ENCODE measurements at places on chromosomes 11 and 22.

DNA sequence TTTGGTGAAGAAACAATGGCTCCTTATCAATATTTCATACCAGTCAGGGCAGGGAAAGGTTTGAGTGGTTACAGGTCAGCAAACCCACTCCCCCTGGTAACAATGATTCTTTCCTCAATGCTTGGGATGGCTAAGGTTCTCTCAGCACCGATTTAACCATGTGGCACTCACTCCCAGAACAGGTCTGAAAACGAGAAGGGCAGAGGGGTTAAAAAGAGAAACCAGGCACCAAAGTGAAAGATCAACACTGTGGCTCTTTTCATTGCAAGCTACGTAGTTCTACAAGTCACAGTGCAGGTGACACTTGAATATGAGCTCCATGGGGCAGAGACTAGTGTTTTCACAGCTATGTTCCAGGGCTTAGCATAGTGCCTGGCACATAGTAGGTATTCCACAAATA lies 132.4 kb downstream of the PLEKHA7 start:
- no peak for DNase-seq

DNA sequence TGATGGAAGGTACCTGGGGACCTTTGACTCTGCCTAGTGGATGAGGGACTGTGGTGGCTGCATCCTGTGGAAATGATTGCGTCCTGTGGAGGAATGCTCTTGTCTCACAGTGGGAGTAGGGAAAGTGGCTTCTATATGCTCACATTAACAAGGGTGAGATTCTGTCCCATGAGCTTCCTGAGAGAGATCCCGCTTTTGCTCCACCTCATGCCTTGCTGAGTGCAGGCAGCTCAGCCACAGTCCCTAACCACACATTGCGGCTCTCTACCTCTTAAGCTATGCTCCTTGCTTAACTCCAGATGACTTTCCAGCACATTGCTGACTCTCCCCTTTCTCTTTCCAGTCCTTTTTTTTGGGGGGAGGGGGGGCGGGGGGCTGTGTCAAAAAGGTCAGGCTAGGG lies 45.0 kb downstream of the TEAD1 start:
- DNase-seq = no peak

DNA sequence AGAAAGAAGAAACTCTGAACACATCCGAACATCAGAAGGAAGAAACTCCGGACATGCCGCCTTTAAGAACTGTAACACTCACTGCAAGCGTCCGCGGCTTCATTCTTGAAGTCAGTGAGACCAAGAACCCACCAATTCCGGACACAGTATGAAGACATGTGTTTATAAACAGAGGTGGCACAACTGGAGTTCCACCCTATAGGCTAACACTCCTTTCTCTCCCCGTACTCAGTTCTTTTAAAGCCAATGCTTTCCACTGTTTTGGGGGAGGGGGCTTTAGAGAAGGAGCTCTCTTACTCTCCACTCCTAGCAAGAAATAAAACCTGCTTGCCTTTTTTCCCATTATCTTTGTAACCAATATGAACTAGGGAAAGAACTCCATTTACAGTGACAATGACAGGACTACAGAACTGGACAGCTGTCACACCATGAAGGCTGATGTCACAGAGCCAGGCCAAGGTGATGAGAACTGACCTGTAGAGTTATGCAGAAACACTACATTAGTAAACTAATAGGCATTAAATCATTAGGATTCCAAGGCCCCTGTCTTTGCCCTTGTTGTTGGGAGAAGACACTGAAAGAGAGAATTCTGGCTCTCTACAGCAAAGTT lies 733 bp downstream of the TRIM5 start:
- DNase-seq = no peak

DNA sequence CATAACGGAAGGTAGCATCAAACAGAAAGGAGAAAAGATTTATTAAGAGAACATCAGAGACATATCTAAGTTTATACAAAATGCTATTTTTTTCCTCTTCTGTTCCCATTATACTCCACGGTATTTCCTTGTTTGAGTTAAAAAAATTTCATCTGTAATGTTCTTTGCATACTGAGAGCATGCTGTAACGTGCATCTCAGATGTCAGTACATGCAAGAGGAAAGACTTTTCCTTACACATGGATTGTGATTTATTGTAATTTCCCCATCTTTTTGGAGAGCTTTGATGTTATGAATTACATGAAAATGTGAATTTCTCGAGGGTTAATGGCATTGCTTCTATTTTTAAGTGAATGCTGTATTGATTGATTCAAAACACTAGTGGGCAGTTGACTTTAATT lies 1164.0 kb downstream of the LRRC4C start:
- DNase-seq = no peak

DNA sequence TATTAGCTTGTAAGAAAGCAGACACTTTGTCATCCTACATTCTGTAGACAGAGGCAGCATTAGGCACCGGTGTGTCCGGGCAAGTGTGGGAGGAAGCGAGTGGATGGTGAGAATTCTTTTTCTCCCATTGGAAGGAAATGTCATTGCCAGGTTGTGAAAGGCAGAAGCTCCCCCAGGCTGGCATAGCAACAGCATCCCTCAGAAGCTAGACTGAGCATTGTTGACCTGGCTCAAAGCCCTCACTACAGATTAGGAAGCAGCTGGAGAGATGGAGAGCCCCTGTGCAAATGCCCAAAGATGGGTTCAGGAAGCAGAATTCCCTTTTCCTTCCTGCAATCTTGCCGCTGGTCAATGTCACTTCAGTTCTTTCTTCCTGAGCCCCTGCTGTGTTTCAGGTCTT lies 1299.3 kb downstream of the TBC1D22A start:
- DNase-seq = no peak

GRCh38 chr11:82765466-82766034 lies 31.9 kb upstream of the FAM181B start:
- peak; percentile 55 for DNase-seq

DNA sequence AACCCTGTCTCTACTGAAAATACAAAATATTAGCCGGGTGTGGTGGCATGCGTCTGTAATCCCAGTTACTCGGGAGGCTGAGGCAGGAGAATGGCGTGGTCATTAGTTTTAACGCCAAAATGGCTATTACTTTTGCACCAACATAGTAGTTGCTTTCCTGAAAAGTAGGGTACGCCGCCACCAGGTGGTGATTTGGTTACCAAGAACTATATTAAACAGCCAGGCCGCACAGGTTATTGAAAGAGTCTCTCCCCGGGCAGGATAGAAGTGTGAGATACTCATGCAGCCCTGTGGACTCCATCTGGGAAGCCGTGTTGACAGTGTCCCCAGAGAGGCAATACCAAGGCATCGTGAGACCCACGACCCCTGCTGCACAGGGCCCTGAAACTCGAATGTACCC lies 24.6 kb upstream of the LRRC32 start:
- DNase-seq = no peak

DNA sequence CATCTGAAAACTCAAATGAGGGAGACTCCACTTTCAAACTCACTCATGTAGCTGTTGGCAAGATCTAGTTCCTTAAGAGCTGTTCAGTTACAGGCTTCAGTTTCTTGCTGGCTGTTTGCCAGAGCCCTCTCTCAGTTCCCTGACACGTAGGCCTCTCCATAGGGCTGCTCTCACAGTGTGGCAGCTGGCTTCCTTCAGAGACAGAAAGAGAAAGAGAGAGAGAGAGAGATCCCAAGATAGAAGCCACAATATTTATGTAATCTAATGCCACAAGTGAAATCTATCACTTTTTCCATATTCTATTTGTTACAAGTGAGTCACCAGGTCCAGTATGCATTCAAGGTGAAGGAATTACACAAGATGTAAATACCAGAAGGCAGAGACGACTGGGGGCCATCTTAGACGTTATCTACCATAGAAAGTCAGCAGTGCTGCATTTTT lies 168.8 kb downstream of the RCN1 start:
- DNase-seq = no peak

DNA sequence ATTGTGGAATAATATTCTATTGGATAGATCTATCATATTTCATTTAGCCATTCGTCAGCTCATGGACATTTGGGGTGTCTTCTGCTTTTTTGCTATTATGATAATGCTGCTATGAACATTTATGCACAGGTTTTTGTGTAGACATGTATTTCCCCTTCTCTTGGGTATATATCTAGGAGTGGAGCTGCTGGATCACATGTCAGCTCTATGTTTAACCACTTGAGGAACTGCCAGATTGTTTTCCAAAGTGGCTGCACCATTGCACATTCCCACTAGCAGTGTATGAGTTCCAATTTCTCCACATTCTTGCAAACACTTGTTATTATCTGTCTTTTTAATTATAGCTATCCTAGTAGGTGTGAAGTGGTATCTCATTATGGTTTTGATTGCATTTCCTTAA lies 75.0 kb downstream of the C11orf65 start:
- DNase-seq = no peak

DNA sequence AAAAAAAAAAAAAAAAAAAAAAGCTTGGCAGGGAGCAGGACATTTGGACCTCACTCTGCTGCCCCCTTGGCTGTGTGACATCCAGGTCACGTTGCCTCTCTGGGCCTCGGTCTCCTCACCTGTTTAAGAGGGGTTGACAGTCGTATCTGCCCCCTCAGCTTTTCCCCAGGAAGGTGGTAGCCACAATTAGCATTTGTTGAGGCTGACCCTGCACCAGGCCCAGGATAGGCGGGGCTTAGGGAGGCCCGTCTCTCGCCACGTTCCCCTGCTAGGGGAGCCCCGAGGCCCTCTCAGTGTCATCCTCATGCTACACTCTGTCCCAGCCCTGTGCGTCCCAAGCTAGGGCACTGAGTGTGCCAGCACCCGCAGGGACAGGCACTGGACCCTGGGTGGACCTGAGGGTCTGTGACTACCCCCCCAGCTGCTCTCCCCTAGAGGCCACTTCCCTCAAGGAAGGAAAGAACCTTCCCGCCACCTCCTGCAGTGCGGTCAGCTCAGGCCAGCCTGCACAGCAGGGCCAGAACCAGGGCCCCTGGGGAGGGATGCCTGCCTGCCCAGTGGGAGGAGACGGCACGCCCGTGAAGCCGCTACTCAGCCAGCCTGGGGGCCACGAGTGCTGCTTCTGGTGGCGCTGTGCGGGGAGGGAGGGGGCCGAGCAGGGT lies 38.5 kb upstream of the PPARA start:
- DNase-seq = no peak

GRCh38 chr11:113350336-113351067 lies 36.1 kb downstream of the TTC12 start:
- no peak for DNase-seq

DNA sequence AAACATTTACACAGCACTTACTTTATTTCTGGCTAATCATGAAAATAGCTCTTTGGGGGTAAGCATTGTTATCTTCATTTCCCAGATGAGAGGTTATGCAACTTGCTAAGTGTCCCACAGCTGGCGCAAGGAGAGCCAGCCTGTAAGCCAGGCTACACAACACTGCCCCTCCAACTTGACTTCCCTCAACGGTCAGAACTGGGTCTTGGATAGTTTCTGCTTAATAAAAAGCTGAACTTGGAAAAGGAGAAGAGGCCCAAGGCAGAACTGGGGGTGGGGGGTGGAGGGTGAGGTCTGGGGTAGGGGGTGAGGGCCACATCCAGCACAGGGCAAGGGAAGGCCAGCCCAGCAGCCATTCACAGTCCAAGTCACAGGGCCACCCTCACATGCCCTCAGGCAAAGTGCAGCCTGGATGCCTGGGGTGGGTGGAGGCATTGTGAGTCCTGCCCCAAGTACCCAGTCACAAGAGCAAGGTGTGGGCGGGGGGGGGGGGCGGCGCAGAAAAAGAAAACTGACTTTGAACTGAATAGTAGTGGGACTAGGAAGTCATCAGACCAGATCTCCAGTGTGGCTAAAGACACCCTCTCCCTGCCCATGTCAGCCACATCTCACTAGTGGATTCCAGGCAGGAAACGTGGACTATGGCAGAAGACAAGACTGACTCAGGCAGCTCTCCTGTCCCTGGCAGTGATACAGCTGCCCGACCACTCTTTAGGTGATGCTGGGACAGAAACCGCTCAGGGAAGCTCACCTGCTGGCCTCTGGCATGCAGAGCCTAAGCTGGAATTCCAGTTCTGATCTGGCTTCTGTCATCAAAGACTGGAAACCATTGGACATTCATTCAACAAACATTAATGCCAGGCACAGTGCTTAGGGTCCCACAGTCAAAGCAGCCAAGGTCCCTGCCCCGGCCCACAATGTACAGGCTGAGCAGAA lies 52.4 kb downstream of the PACSIN2 start:
- DNase-seq = no peak

- DNase-seq = no peak
These were observed 69.2 kb upstream of the LMO1 start for GRCh38 chr11:8332891-8333290.

GRCh38 chr11:106989078-106989455 lies 29.2 kb downstream of the GUCY1A2 start:
- no peak for DNase-seq

- DNase-seq = no peak
These were observed 1348.2 kb upstream of the RAG2 start for GRCh38 chr11:37946155-37946766.

DNA sequence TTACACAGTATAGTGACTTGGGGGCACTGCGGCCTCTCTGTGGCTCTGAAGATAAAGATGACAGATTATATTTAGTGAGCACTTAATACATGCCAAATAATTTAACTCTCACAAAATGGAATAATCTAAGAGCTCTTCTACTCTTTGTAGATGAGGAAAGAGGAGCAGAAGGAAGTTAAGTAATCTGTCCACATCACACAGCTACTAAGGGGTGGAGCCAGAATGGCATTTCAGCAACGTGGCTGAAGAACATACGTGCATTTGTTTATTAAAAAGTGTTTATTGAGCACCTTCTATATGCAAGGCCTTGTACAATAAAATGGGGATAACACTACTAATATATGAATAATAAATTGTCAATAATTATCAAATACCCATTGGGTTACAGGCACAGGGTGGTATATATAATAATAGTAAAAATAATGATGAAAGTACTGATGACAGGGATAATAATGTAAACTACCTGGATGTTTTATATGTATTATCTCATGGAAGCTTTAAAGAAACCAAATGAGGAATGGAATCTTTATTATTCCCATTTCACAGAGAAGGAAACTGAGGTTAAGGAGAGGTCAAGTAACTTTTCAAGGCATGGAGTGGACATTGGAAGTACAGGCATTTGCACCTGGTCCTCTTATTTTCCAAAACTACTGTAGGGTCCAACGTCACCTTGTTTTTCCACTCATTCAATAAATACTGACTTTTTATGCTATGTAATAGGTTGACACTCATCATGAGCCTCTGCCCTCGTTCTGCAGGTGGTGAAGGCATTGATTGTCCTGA lies 38.0 kb upstream of the IL17RA start:
- DNase-seq = no peak

DNA sequence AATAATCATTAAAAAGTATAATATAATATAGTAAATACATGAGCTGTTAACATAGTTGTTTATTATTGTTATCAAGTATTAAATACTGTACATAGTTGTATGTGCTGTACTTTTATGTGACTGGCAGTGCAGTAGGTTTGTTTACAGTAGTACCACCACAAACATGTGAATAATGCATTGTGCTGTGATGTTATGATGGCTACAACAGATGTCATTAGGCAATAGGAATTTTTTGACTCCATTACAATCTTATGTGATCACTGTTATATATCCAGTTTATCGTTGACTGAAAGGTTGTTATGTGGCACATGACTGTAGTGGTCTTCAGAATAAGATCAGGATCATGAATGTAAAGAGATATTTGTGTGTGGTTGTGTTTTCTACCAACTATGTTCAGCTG lies 577.8 kb downstream of the JRKL start:
- no peak for DNase-seq
